CD4-positive, CD25-positive, alpha-beta regulatory T cell (primary cell): ENCODE measurements at places on chromosomes 4 and X. TPM values are rescaled to one million over a fixed set of nuclear protein-coding genes. Genes with fewer than 3 reads are reported as not detected.

The EXOC1 gene
- total RNA-seq, result 23.3 TPM

The PRR32 gene
- not detected for total RNA-seq

The EDA2R gene
- total RNA-seq, result not detected

The CD40LG gene
- total RNA-seq, result 24.0 TPM

The FGF2 gene
- total RNA-seq, result not detected

DNA sequence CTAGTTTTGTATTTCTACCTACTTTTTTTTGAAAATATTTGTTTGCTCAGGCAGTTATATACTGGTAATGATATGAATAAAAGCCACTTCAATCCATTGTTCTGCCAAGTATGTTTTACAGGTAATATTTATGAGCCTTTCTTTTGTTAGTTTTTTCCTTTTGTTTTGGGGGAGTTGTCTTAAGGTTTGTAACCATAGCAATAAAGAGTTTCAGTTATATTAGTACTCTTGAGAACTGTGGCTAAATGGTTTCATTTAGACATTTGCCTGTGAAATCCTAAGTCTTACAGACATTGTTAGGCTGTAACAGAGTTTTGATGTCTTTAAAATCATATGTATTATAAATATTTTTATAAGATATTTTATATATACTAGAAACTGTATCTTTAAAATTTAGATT, 150.1 kb downstream of the DIPK2B start:
- no peak for DNase-seq

DNA sequence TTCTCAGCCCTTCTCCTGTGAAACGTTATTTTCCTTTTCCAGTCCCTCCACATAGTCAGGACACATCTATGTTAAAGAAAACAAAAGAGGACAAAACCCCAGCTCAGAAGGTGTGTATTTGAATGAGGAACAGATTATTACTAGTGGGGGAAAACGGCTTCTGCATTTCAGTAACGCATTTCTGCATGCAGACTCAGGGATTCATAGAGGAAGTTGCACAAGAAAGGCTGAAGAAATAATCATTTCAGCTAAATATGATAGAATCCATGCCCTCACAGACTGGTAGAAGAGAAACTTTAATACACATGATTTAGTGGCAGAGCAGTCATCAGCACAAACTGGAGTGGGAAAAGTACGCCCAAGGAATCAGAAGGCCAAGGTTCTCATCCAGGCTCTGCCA, 270.8 kb upstream of the FGF13 start:
- no peak for DNase-seq

DNA sequence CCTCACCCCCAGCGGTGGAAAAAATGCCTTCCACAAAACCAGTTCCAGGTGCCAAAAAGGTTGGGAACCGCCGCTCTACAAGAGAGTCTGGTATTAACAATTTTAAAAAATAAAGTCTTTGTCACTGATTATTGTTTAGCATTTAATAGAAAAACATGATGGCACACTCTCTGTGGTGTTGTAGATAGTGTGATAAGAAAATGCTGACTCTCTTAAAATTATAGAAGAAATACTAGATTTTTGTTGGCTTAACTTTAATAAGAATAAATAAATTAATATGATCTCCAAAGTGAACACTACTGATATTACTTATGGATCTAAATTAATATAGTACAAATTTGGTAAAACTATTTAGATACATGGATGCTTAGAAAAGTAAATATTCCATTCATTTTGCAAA, 943.5 kb downstream of the CCSER1 start:
- DNase-seq, result no peak

- no peak for DNase-seq
Observed at GRCh38 chrX:40056420-40056819, 41.3 kb downstream of the BCOR start.

DNA sequence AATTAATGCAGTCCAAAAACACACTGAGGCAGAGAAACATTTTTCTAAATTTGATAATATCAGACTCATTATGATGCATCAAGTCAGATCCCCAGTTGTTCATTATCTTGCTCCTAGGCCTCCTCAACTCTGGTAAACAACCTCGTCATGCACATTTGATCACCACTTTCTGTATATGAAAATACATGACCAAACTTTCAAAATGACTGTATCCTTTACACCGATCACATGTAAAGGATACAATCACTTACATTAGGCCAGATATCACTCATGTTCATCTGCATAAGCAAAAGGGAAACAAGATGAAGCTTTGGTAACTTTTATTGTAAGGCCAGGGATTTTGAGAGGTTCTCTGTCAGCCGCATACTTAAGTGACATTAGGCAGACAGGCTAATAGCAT, 99.4 kb upstream of the IL1RAPL1 start:
- no peak for DNase-seq

- DNase-seq, result no peak
Observed at GRCh38 chr4:53935780-53936179, 128.6 kb downstream of the CHIC2 start.

DNA sequence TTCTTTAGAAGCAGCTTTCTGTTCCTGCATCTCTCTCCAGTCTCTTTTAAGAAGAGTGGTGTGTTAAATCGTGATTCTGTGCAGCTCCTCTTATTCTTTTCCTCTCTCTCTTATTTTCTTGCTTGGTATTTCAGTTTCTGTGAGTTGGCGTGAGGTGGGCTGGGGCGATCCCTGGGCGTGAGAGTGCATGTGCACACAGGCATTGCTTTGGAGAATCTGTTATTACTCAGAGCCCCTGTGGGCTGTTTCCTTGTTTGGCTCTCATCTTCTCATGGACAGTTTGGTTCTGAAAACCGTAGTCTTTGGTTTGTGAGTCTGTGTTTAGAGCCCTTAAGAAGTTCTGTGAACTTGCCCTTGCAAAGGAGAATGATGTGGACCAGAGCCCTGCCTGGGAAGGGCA, 97.2 kb upstream of the CLNK start:
- DNase-seq, result no peak

GRCh38 chr4:14887842-14888433, 114.3 kb upstream of the CPEB2 start:
- no peak for DNase-seq

DNA sequence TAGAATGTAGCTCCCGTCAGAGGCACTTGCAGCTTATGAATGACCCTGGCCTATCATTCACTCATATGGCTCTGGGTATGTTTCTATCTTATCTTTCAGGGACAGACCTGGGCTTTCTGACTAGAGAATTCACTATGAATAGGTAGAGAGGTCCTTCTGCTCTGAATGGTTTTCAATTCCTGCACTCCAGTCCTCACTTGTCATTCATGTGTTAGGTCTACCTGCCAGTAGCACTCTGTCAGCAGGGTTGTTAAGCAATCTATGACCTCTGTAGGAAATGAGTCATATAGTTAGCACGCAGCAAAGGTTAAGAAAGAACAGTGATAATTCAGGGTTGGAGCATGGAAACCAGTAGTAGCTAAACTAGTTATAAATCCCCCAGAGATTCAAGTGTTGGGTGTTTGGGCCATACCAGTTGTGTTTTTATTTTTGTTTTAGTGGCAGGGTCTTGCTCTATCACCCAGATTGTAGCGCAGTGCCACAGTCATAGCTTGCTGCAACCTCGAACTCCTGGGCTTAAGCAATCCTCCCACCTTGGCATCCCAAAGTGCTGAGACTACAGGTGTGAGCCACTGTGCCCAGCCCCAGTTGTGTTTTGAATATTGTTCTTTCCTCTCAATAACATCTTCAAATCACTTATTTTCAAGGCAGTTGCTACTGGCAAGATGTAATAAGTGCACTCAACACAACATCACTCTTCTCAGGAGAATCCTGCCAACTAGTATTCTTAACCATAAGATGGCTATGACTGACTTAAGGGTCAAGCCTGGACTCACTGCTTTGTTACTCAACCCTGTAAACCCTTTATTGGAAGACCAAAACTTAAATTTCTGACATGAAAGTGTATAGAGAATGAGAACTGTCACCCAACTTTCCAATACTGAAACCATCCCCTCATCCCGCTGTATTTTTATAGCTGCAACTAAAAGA, 25.1 kb downstream of the ARL13A start:
- peak; percentile 50 for DNase-seq

- DNase-seq, result no peak
Observed at GRCh38 chrX:114889481-114889880, 127.9 kb downstream of the IL13RA2 start.

- no peak for DNase-seq
Observed at GRCh38 chr4:23245203-23245832, 552.6 kb downstream of the GBA3 start.

DNA sequence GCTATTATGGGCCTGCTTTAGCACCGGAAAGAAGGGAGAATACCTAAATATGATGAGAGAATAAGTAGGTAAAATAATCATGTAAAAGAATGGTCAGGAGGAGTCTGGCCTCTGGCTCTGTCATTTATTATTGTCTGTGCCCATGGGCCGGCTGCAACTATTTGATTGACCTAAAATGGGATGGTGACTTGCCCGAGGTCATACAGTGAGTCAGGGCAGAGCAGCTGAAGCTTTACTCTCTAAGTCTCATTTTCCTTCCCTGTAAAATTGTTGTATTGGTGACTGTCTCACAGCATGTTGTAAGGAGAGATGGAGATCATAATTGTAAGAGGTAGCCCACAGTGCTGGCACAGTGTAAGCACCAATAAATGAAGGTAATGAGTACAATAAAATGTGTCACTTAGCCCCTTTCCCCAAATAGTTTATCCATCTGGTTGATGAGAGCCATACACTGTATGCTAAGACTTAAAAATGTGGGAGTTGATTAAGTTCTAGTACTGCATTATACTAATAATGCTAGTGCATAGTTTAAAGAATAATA, 39.6 kb downstream of the RUFY3 start:
- no peak for DNase-seq

DNA sequence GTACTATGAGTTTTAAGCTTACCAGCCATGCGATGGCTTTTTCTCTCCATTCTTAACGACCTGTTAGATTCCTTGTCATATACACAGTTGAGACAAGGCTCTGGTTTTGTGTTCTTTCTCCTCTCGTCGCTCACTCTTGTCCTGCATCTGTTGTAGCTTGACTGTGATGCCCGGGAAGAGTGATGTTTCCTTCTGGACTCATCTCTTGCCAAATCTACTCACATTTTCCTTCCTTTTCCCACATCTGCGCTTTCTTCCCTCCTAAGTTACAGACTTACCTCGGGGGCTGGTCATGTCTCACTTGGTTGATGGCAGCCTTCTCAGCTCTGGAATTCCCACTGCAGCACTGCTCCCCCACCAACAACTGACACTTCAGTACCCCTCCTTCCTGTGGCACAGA, 4.8 kb upstream of the MAP7D3 start:
- no peak for DNase-seq
